EH (cell line): ENCODE measurements at places on chromosomes 5 and 9.

GRCh38 chr9:35858458-35858857, 11.7 kb downstream of the OR13J1 start:
- DNase-seq, result no peak

DNA sequence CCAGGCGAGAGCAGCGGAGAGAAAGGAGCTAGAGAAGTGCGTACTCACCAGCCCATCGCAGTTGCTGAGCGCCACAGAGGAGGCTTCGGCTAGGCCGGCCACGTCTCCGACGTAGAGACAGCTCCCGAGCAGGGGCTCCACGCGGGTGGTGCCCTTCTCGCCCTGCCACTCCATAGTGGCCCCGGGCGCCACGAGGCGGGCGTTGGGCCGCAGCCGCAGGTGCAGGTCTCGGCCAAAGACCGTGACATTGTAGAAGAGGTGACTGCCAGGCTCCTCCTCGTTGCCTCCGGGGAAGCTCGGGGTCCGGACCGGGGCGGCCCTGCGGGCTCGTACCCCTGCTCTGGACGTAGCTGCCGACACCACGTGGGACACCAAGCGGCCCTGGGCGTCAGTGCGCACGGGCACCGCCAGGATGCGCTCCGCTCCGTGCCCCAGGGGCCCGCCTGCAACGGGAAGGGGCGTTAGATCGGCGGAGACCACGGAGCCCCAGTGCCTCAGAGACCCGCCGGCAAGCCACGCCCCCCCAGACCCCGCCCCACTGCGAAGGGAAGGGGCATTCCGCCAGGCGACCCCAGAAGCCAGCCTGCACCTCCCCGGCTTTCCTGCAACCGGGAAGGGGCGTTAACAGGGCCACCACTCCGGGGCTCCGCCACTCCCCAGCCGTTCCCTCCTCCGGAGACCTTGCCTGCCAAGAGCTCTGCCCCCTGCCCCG, 1.4 kb downstream of the ADAMTS2 start:
- DNase-seq, result peak; percentile 73

- no peak for DNase-seq
Observed at GRCh38 chr5:142016556-142016955, 3.7 kb upstream of the GNPDA1 start.

- DNase-seq, result no peak
Observed at GRCh38 chr5:167063788-167064187, 1227.7 kb upstream of the WWC1 start.

DNA sequence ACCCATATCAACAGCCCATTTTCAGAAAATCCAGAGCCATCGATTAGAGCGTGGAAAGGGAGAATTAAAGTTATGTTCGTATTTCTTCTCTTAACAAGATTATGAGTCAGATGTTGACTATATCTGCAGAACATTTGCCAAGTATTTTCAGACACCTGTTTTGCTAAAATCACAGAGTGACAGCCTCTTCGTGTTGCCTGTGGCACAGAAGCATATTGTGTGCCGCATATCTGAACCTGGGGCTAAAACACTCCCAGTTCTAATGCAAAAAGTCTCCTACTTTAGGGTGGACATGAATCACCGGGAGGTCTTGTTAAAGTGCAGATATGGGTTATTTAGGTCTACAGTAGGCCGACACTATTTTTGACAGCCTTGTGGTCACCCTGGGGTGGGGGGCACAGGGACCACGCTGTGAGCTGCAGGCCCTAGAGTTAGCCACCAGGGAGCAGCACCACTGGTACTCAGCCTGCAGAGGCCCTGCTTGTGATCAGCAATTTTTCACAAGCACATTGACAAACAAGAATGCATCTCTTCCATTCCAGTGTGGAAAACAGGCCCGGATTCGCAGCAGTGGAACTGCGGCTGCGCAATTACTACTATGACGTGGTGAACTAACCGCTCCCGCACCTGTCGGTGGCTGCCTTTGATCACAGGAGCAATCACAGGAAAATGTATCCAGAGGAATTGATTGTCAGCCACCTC, 93.5 kb downstream of the SYK start:
- DNase-seq, result no peak

GRCh38 chr9:14692470-14693250, 572 bp downstream of the ZDHHC21 start:
- DNase-seq, result peak; percentile 21

DNA sequence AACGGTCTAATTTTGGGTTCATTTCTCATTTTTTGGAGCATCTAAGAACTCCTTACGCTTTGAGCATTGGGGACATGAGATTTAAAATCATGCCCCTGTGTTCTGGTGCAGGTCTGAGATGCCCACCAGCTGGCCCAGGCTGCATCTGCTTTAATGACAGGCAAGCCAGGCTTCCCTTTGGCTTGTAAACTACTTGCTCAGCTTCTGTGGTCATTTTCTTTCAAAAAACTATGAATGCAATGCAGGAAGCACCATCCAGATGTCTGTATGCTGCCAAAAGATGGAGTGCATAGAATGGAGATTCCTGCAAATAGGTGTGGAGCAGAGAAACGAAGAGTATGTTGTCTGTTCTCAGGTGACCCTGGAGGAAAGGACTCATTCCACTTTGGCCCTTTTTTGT, 399.9 kb upstream of the ADAMTSL1 start:
- DNase-seq, result peak; percentile 51

GRCh38 chr5:20231040-20231439, 243.0 kb upstream of the CDH18 start:
- DNase-seq, result no peak

GRCh38 chr5:10333154-10334006, 20.1 kb upstream of the MARCHF6 start:
- peak; percentile 50 for DNase-seq

DNA sequence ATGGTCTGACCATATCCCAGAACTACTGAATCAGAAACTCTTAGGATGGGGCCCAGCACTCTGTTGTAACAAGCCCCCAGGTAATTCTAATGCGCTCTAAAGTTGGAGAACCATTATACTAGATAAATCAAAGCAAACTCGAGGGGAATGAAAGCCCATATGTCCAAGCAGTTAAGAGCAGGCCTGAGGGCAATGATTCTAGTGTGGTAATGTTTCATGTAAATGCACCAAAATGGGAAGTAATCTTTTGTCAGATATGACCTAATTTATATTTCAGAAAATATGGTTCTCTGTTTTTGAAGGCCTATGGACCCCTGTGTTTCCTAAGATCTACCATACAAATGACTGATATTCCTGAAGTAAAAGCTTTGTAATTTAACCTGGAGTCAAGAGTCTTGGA, 108.0 kb upstream of the PTGER4 start:
- no peak for DNase-seq

DNA sequence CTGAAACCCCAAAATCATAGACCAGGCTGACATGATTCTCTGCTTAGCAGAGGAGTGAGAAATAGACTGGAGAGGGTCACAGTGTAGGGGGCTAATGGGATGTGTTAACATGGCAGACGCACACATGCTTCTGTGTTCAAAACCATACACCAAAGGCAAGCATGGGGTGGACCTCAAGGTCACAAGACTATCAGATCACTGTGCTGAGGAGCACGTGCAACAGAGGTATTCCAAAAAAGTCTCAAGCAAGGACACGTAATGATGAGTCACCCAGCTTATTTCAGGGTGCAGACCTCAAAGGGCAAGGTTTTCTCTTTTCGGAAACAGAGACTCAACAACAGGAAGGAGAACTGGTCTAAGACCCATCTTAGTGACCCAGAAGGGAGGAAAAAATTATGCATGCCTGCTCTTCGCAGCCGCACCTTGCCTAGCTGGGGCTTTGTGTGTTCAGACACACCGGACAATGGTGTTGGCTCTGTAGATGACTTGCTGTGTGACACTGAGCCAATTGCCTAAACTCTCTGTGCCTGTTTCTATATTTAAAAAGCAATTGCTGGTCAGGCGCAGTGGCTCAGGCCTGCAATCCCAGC, 20.3 kb downstream of the WHRN start:
- DNase-seq, result peak; percentile 79

GRCh38 chr9:86282979-86283535, 719 bp upstream of the ISCA1 start:
- peak; percentile 94 for DNase-seq

GRCh38 chr9:124280176-124280691, 22.5 kb downstream of the NEK6 start:
- peak; percentile 88 for DNase-seq

DNA sequence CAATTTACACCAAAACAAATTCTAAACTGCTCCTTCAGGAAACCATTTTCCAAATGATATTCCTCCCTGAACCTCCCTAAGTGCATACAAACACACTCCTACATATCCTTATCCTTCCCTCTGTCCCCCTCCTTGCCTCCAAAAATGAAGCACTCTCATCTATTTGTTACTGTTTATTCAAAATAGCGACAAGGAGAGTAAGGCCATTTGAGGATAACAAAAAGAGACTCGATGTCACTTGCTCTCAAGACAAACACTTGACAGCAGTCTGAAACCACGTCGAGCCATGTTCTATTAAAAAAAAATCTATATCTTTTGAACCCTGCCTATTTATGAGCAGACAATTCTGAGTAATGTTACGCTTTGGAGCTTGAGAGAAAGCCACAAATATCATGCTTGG, 547.9 kb downstream of the DTWD2 start:
- no peak for DNase-seq

GRCh38 chr5:61783481-61783880, 451.4 kb downstream of the ZSWIM6 start:
- DNase-seq, result no peak

- DNase-seq, result no peak
Observed at GRCh38 chr5:35041261-35041660, 6.5 kb downstream of the AGXT2 start.

GRCh38 chr9:115198001-115198400, 80.0 kb upstream of the TNC start:
- peak; percentile 78 for DNase-seq

DNA sequence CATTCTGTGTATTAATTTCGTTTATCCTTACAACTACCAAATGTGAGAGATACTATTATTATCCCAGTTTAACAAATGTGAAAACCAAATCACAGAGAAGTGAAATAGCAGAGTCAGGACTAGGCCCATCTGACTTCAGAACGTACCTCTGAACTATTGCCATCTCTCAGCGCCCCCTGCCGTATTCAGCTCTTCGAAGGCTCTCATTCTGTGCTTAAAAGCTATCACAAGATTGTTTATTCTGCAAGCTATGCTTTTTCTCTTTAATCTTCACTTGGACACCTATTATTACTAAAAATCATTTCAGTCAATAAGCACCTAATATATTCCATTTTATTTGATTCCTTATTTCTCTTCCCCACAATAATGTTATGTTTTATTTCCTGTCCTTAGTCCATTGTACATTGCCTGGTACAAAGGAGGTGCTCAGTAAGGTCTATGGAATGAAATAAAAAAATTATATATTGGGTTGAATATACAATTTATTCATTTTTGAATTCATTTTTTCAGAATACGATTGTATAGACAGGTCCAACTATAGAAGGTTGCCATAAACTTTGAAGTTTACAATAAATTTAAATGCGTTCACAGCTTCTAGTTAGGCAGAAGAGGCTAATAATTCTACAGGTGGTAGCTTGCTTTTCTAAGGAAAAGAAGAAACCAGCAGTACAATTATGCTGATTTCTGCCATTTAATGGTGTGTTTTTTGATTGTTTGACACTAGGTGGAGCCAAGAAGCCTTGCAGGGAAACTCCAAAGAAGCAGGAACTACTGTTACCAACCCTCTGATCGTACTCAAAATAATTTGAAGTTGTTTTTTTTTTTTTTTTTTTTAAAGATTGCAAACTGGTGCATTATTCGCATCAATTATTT, 202.2 kb upstream of the DMRTA1 start:
- peak; percentile 62 for DNase-seq

DNA sequence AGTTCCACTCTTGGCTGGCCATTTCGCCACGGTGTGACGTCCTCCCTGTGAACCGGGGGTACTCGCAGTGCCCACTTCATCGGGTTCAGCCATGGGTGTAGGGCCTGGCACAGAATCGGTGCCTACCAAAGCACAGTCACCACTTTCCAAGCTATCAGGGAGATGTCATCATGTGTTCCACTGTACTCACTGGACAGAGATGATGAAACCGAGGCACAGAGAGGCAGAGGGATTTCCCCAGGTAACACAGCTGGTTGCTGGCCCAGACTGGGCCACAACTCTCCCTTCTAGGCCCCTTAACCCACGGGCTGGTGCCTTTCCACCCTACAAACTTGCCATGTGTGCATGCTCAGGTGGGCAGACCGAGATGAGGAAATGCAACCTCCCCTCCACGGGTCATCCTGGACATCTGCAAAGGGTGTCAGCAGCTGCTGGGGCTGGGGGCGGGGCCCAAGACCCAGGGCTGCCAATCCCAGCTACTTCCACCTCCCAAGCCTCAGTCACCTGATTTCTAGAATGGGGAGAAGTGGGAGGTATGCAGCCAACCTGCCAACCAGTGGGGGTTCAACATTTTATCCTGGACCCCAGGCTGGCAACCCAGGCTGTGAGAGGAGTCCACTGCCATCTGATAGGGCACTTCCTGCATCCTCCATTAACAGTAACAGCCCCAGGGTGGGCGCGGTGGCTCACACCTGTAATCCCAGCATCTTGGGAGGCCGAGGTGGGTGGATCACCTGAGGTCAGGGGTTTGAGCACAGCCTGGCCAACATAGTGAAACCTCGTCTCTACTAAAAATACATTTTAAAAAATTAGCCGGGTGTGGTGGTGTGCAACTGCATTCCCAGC, 893 bp upstream of the SH2D3C start:
- DNase-seq, result no peak

- no peak for DNase-seq
Observed at GRCh38 chr5:5364932-5365331, 57.5 kb upstream of the ICE1 start.

GRCh38 chr5:132365213-132365612, 4.3 kb upstream of the SLC22A5 start:
- peak; percentile 81 for DNase-seq

DNA sequence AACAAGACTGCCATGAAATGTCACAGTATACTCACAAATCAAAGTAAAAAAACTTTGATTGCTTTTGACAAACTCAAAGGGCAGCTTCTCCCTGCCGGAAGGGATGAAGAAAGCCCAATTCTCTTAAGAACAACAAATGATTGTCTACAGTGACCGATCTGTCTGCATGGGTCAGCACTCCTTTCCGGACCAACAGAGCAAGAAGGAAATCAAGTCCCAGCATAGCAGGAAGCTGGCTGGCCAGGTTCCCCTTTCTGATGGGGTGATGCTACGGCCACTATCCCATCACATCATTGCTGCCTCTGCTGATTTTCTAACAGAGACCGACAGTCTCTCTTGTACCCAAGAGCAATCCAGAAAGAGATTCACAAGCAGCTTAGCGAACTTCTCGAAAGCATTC, 692 bp downstream of the C1QTNF3 start:
- DNase-seq, result no peak

GRCh38 chr5:151150471-151151262, 6.9 kb downstream of the ANXA6 start:
- peak; percentile 33 for DNase-seq

- DNase-seq, result no peak
Observed at GRCh38 chr9:80946496-80947170, 742.7 kb downstream of the TLE1 start.

DNA sequence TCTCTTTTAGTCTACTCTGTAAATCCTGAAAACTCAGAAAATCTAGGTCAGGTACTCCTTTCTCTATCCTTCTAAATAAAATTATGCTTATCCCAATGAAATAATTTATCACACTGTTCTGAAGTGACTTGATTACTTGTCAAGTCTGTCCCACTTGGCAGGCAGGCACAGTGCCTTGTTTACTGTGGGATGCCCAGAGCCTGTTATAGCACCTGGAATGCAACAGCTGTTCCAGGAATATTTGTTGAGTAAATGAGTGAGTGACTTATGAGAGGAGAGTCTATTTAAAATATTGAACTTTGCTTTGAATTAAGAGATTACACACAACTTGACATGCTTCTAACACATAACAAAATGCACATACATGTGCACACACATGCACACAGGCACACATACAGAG, 130.0 kb downstream of the MPDZ start:
- no peak for DNase-seq

GRCh38 chr5:100901821-100902341, 1.2 kb downstream of the ST8SIA4 start:
- no peak for DNase-seq
